ENCODE measurements at places on chromosomes 7 and 10. TPM values are rescaled to one million over a fixed set of nuclear protein-coding genes. Genes with fewer than 3 reads are reported as not detected.

The NUTM2A gene
- 1.7 TPM for total RNA-seq

The EBF3 gene
- total RNA-seq, result not detected

The IDI2 gene
- not detected for total RNA-seq

The GRM8 gene
- not detected for total RNA-seq

The LBX1 gene
- not detected for total RNA-seq

The PCLO gene
- 2.0 TPM for total RNA-seq

The ANXA8 gene
- total RNA-seq, result 0.68 TPM

The SYT15 gene
- not detected for total RNA-seq

All from Caki2 (cell line).